ENCODE measurements at places on chromosomes 1 and 21. TPM values are rescaled to one million over a fixed set of nuclear protein-coding genes. Genes with fewer than 3 reads are reported as not detected.
A peak's percentile ranks its signal among the peaks of the same experiment; 100 is the strongest.

Gene TMPRSS2
- total RNA-seq, result not detected

DNA sequence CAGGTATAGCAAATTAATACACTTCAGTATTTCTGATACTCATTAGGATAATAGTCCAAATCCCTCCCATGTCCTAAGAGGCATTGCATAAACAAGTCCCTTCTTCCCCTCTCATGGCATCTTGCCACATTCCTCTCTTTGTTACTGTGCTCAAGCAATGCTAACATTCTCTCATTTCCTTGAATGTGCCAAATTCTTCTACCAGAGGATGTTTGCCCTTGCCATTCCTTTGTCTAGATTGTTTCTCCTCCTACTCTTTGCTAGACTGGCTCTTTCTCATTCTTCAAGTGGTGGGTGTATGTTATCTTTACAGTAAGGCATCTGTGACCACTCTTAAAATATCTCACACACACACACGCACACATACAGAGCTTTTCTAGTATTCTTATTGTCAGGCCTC lies 621.0 kb upstream of the CXADR start:
- DNase-seq, result no peak

DNA sequence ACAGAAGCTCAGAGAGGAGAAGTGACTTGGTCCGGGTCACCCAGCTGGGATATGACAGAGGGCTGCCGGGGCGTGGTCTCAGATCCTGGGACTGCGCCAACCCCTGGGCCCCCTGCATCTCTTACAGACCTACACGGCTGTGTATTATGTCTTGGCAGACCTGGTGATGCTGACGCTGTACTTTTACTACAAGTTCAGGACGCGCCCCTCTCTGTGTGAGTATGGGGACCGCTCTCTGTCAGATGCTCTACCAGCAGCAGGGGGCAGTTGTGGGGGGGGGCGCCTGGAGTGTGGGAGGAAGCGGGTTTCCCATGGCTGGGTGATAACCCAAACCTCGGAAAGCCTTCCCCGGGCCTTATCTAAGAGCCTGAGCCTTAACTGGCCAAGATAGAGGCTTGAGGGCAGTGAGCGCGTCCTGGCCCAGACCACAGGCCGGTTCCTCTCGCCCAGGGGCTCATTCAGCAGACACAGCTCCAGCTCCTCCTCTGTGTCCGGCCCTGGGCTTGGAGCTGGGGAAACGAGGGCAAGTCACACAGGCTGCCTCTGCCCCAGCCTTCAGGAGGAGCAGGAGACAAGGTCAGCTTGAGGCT lies 13.3 kb downstream of the SLC66A1 start:
- no peak for DNase-seq

DNA sequence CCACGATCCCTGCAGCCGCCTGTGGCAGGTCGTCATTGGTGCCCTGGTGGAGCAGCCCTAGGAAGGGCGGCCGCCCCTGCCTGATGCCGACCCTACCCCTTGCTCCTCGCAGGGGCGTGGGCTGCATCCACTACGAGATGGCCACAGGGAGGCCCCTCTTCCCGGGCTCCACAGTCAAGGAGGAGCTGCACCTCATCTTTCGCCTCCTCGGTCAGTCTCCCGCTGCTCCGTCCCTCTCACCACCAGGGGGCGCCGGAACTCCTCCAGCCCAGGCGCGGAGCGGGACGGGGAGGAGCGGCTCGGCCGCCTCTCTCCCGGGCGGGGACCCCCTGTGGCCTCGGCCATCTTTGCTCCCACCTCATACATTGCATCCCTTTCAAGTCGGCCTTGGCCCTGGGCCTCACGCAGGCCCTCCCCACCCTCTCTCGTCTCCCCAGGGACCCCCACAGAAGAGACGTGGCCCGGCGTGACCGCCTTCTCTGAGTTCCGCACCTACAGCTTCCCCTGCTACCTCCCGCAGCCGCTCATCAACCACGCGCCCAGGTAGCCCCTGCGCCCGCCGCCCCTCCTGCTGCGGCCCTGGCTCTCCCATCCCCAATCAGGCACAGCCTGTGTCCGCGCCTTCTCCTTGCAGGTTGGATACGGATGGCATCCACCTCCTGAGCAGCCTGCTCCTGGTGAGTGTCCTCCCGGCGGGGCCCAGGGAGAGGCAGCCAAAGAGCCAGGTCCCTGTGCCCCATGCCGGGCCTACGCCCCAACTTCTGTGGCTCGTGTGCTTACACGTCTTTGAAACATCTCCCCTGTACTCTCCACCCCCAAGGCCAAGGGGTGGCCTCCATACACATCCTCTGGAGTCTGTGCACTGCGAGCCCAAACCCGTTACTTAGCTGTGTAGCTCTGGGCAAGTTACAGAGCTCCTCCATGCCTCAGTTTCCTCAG lies 24.7 kb downstream of the CDK18 start:
- peak; percentile 96 for DNase-seq

- no peak for DNase-seq
These were observed 6.0 kb upstream of the PIGC start for GRCh38 chr1:172449585-172450523.

DNA sequence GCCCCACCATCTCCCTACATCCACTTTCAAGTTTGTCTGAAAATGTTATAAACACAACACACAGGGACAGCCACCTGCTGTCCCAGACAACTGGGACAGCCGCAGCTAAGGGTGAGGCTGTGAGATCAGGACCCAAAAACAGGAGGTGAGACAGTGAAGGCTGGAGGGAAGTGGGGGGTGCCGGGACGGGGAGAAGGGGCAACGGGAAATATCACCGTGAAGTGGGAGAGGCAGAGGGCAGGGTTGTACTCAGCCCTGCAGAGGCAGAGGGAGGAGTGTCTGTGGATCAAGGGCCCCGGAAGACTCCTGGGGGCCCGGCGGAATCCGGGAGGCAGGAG lies 114.4 kb downstream of the CASZ1 start:
- no peak for DNase-seq
